ENCODE measurements at places on chromosomes 3 and 15. TPM values are rescaled to one million over a fixed set of nuclear protein-coding genes. Genes with fewer than 3 reads are reported as not detected.

IGF1R gene
- 58.3 TPM for total RNA-seq

FETUB gene
- 0.10 TPM for total RNA-seq

SNRPN gene
- total RNA-seq: 101 TPM

GRAMD1C gene
- 0.41 TPM for total RNA-seq

POU1F1 gene
- not detected for total RNA-seq

RTP1 gene
- total RNA-seq: not detected

TJP1 gene
- total RNA-seq: 70.1 TPM

ZNF80 gene
- not detected for total RNA-seq

ITPKA gene
- 5.1 TPM for total RNA-seq

RHO gene
- total RNA-seq: not detected

SEC62 gene
- 91.5 TPM for total RNA-seq

GOLGA6D gene
- not detected for total RNA-seq

POTEB3 gene
- total RNA-seq: not detected

IDH2 gene
- total RNA-seq: 47.7 TPM

GHRL gene
- not detected for total RNA-seq

KNG1 gene
- not detected for total RNA-seq

MKRN3 gene
- 1.6 TPM for total RNA-seq

ROBO2 gene
- not detected for total RNA-seq

ARPIN gene
- 14.3 TPM for total RNA-seq

MYH15 gene
- total RNA-seq: 0.14 TPM

ITGA11 gene
- 2.4 TPM for total RNA-seq

SLCO3A1 gene
- 23.5 TPM for total RNA-seq

GOLGA6A gene
- total RNA-seq: 0.07 TPM

MEX3B gene
- 4.2 TPM for total RNA-seq

ITIH1 gene
- not detected for total RNA-seq

MYO9A gene
- total RNA-seq: 11.2 TPM

MORC1 gene
- total RNA-seq: not detected

MYEF2 gene
- 18.2 TPM for total RNA-seq

MAP6D1 gene
- 7.4 TPM for total RNA-seq

CPLX3 gene
- not detected for total RNA-seq

CRYGS gene
- total RNA-seq: 0.83 TPM

CMTM8 gene
- total RNA-seq: 8.2 TPM

DIS3L gene
- total RNA-seq: 33.9 TPM

CLDN16 gene
- not detected for total RNA-seq

C3orf20 gene
- total RNA-seq: 0.06 TPM

MOBP gene
- 0.16 TPM for total RNA-seq

HCLS1 gene
- 0.06 TPM for total RNA-seq

ZNF501 gene
- total RNA-seq: not detected

CLDN1 gene
- total RNA-seq: 22.6 TPM

TRAIP gene
- 13.7 TPM for total RNA-seq

ZNF148 gene
- 9.3 TPM for total RNA-seq

ALS2CL gene
- 10.5 TPM for total RNA-seq

MGLL gene
- total RNA-seq: 65.4 TPM

MASP1 gene
- total RNA-seq: not detected

DPH3 gene
- total RNA-seq: 21.2 TPM

MYO1E gene
- total RNA-seq: 316 TPM

ISL2 gene
- 3.5 TPM for total RNA-seq

SPTBN5 gene
- 0.25 TPM for total RNA-seq

IL12A gene
- total RNA-seq: 1.1 TPM

WWTR1 gene
- total RNA-seq: 145 TPM

IP6K1 gene
- 21.8 TPM for total RNA-seq

SLC28A1 gene
- total RNA-seq: not detected

GUCA1C gene
- total RNA-seq: not detected

MAP1A gene
- total RNA-seq: 0.57 TPM

SAMD7 gene
- not detected for total RNA-seq
